Right ventricle myocardium inferior (tissue), 1 donor: ENCODE measurements at places on chromosomes 16 and 17.

DNA sequence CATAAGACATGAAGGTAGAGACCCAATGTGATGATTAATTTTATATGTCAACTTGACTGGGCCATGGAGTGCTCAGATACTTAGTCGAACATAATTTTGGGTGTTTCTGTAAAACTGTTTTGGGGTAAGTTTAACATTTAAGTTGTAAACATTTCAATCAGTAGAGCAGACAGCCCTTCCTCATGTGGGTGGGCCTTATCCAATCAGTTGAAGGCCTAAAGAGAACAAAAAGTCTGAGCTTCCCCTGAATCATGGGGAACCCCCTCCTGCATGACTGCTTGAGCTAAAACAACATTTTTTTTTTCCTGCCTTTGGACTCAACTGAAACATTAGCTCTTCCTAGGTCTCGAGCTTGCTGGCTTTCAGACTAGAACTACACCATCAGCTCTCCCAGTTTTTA is 327.3 kb upstream of the SOX9 start:
- DNase-seq = no peak

DNA sequence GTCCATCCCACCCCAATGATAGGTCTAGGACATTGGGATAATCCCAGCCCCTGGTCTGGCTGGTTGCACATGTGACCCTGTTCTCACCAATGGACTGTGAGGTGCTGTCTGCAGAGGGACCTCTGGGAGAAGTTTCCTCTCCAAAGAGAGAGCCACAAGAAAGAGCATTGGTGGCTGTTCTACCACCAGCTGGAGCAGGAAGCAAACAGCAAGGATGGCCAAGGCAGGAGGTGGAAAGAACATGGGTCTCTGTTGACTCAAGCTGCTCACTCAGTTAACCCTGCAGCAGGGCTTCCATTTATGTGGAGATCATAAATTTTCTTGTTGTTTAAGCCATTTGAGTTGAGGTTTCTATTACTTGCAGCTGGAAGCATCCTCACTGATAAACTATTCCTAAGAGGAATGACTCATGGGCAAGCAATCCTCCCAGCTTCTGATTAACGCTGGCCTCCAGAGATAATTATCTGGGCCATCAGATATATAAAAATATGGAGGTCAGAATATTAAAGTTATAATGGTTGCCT is 52.6 kb downstream of the CYB5B start:
- DNase-seq = no peak

DNA sequence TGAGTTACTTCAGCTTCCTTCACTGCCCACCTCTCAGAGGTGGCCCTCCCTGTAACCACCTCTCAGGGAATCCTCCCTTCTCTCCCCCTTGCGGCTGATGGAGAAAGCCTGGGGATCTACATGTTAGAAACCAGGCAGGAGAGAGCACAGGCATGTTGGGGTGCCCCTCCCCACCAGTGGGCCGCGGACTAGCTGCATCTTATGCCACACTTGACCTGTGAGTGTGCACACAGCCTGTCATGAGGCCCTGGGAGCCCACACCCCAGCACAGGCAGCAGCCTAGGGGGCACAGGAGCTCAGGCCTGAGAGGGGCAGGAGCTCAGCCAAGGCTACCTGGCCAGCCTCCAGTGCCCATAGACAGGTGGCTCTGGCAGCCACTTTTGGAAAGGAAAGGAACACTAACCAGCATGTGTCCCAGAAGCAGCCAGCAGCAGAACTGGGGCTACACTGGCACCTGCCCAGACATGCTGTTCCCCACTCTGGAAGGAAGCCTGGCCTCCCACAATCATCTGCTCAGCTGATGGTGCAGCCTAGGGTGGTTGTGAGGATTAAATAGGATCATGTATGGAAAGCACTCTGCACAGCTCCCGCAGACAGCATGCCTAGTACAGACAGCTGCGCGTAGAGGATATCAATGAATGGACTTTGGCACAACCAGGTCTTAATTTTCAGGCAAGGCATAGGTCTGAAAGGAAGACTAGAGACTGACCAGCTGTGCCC is 60.5 kb downstream of the TMEM132E start:
- DNase-seq = no peak

DNA sequence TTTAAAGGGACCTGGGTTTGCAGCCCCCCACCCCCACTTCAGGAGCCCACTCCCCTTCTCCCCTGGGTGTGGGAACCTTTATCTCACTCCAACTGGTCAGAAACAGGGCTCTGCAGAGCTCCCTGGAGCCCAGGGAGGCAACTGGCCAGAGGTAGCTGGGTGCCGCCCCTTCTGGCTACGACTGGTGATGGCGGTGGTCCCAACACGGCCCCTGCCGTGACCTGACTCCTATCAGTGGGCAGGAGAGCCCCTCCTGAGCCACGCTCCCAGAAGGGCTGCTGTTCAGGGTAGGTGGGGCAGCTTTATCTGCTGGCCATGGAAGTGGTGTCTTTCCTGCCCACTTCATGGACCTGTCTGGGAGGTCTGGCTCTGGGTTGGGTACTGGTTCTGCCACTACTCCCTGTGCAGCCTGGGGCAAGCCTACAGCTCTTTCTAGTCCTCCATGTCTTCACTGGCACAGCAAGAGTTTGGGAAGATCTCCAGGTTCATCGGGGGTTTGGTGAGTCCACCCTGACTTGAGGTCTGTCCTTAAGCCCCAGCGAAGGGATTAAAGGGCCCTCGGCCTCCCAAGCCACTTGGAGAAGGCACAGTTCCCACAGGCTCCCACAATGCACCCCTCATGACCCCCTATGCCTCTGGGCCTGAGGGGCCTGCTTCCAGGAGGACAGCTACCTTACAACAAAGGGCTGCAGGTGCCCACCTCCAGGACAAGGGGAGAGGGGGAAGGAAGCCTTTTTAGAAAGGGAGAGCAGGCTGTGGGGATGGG is 5.5 kb upstream of the SREBF1 start:
- peak; percentile 69 for DNase-seq

GRCh38 chr16:87582966-87583325 is 19.4 kb upstream of the JPH3 start:
- no peak for DNase-seq

DNA sequence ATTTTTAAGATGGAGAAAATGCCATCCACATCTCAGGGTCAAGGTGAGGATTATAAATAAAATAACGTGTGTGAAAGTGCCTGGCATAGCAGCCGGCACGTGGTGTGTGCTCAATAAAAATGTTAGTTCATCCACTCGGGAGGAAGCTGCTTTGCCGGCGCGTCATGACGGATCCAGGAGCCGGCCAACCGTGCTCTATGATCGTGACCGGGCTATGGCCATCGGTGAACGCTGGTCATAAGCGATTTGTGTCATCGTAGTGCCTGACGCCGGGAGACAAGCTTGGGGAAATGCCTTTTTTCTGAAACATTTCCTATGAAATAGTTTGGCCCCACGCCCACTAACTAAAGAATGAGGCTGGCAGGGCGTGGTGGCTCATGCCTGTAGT is 74.0 kb downstream of the CMC2 start:
- DNase-seq = peak; percentile 76

DNA sequence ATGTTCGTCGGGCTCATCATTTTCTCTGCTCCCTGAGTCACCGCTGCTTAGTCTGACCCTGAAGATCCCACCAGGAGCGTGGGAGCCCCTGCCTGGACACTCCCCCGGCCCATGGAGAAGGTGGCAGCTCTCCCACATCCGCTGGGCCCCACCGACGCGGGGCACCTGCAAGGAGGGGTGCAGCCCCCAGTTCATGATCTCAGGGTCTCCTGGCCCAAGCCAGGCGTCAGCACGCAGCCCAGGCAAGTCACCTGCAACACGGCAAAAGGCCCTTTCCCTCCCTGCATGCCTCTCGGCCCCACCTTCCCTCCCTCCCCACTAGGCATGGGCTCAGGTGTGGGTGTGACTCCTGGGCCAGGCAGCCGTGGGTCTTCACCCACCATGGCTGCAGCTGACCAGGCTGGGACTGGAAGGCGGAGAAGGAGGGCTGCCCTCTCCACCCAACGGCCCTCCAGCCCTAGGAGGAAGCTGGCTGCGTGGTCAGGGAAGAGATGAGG is 9.7 kb upstream of the CHMP6 start:
- peak; percentile 33 for DNase-seq

GRCh38 chr16:87437911-87438610 is 45.9 kb downstream of the MAP1LC3B start:
- DNase-seq = no peak

DNA sequence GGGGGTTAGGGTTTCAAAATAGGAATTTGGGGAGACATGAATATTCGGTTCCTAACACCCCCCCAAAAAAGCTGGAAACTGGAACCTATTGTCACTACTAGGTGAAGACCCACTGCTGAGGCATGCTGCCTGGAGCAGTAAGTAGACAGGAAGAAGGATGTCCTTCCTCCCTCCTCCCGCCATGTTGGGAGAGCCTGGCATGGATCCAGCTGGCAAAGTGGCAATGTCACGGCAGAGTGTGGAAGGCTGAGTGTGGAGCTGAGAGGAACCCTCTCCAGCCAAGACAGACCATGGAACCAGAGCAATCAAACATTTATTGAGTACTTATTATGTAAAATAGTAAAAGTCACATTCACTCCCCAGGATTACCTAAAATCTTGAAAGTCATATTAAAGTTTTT is 49.0 kb downstream of the CCDC182 start:
- no peak for DNase-seq

DNA sequence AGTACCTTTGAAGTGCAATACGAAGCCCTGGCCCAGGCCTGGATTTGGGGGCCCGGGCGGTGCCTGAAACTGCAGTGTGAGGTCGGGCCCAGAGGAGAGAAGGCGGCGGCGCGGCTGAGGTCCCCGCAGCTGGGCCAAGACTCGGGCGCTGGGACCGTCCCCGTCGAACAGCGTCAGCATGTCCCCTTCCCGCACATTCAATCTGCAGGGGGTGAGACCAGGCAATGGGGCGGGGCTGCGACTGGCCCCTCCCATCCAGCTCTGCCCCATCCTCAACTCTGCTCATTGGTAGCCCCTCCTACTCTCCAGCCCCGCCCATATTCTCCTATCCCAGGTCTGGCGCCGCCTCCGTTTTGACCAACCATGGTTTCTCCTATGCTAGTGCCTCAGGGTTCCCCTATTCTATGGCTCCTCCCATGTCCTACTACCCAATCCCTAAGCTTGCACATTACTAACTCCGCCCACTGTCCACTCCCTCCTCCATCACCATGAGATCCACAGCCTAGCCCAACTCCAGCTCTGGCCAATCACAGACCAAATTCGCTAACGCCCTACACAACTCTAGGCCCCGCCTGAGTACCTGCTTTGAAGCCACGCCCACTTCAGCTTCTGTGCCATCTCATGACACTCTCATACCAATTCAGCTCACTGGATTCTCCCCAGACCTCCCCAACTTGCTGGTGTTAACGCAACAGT is 14.4 kb upstream of the CDIPT start:
- DNase-seq = no peak

- DNase-seq = no peak
Measured at GRCh38 chr17:21512307-21513011, 136.3 kb downstream of the KCNJ12 start.

GRCh38 chr17:64230791-64231408 is 32.2 kb downstream of the TEX2 start:
- DNase-seq = no peak

DNA sequence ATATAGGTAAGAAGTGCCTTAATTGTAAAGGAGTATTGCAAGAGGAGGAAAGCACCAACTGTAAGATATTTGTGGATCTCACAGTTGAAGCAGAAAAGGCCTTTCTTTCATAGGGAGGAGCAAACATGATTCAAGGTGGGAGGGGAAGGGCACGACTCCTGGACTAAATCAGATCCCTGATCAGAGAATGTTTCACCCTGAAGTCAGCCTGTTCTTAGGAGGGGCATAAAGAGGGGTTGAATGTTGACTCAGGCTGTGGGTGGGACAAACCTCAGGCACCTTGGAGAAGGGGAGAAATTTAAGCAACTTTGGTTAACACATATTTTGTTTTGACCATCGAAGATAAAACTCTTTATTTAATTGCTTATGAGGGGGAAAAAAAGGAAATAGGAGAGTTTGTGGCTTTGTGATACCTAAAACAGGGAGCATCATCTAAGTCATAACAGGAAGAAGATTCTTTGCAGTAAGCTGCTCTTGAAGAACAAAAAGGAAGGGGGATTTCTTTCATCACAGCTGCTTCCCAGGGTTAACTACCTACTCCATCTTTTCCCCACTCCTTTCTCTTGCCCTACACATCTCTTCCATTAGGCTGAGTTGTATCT is 158.6 kb upstream of the ZNF267 start:
- no peak for DNase-seq
